ENCODE measurements at places on chromosomes 6 and 20.
A peak's percentile ranks its signal among the peaks of the same experiment; 100 is the strongest.

GRCh38 chr20:32841174-32841573, 17.5 kb upstream of the EFCAB8 start:
- no peak for DNase-seq

DNA sequence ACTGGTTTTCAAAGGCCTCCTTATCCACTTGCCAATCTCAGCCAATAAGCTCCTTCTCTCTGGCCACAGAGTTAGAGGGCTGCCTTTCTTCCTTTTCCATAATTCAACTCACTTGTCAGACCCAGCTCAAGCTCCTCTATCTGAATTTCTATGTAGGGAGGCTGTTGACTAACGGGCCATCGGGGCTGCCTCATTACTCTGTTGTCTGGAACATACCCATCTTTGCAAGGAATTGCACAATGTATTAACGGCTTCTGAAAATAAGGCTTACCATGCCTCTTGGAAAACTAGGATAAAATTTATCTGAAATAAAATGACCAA, 28.5 kb upstream of the KIF6 start:
- no peak for DNase-seq

DNA sequence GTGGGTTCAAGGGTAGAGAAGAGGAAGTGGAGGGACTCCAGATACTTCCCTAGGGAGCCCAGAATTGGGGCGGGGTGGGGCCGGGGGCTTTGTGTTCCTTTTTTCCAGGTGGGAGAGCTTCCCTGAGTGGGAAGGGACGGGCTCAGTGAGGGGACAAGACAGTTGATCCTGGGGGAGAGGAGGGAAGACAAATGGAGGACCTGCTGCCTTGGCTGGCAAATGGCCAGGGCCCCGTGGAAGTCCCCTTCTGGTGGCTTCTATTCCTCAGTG, 2.6 kb downstream of the CTSZ start:
- DNase-seq = no peak

GRCh38 chr6:165662749-165663376, at the start of gene PDE10A:
Gene PDE10A (minus strand): TSS chr6:165663241. CDS start chr6:165662811, 430 bp downstream.
- peak; percentile 24 for DNase-seq

- no peak for DNase-seq
Measured at GRCh38 chr20:2141600-2142575, 40.3 kb downstream of the STK35 start.

DNA sequence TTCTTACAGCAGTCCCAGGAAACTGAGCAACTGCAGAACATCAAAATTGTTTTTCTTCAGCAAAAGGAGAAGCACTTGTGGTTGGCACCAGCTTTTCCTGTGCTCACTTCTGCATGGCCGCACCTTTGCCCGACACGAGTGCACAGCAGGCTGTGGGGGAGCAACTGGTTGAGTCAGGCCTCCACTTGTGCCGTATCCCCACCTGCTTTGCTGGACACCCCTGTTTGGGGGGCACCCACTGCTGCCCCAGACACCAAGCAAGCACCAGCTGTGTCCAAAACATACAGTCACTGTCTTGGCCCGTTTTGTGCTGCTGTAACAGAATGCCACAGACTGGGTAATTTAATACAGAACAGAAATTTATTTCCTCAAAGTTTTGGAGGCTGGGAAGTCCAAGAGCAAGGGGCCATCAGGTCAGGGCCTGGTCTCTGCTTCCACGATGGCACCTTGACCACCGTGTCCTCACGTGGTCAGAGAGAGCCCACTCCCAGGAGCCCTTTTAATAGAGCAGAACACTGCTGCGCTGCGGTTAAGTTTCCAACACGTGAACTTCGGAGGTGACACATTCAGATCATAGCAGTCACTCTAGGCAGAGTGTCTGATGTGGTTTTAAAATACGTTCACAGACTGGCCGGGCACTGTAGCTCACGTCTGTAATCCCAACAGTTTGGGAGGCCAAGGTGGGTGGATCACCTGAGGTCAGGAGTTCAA, 8.7 kb upstream of the GMEB2 start:
- DNase-seq = no peak

GRCh38 chr6:152948150-152948768, 34.6 kb downstream of the FBXO5 start:
- DNase-seq = peak; percentile 54

Data from iris pigment epithelial cell (primary cell).